ENCODE measurements at places on chromosomes 3 and 15. TPM values are rescaled to one million over a fixed set of nuclear protein-coding genes. Genes with fewer than 3 reads are reported as not detected.

Gene RHOV
- total RNA-seq: not detected

Gene COL6A6
- total RNA-seq: 0.15 TPM

Gene ZCWPW2
- not detected for total RNA-seq

Gene GOLGA8J
- not detected for total RNA-seq

Gene ACP3
- 0.22 TPM for total RNA-seq

Gene IQGAP1
- total RNA-seq: 54.1 TPM

Gene HYAL1
- total RNA-seq: 14.6 TPM

Gene WDR76
- total RNA-seq: 1.0 TPM

Gene ANKUB1
- not detected for total RNA-seq

Gene MME
- total RNA-seq: 40.9 TPM

Gene GREM1
- 1.0 TPM for total RNA-seq

Gene ADPRH
- 15.3 TPM for total RNA-seq

Gene RTP1
- total RNA-seq: not detected

Gene GPR62
- 0.51 TPM for total RNA-seq

Gene FBXO22
- total RNA-seq: 12.8 TPM

Gene PLSCR2
- total RNA-seq: not detected

Gene GP9
- 0.42 TPM for total RNA-seq

Gene CTXN2
- total RNA-seq: not detected

Gene DLEC1
- not detected for total RNA-seq

Gene IMPG2
- 0.13 TPM for total RNA-seq

Gene DPPA2
- total RNA-seq: not detected

Gene HSPBAP1
- 14.5 TPM for total RNA-seq

Gene EXOSC7
- 57.4 TPM for total RNA-seq

Gene MORC1
- total RNA-seq: not detected

Gene CCNDBP1
- total RNA-seq: 97.8 TPM

Gene BFSP2
- not detected for total RNA-seq

Gene LTF
- total RNA-seq: 1.5 TPM

Gene PRKAR2A
- 62.2 TPM for total RNA-seq

Gene LEKR1
- 0.20 TPM for total RNA-seq

Gene HIGD2B
- total RNA-seq: not detected

Gene ANKRD63
- not detected for total RNA-seq

Gene FOXB1
- not detected for total RNA-seq

Gene ZNF502
- 4.8 TPM for total RNA-seq

Gene TLR9
- 0.07 TPM for total RNA-seq

Gene ISLR
- total RNA-seq: 23.3 TPM

Gene C3orf22
- total RNA-seq: not detected

Gene SMC4
- total RNA-seq: 10.8 TPM

Gene LIPH
- 0.11 TPM for total RNA-seq

Gene CHRM5
- not detected for total RNA-seq

Gene CCRL2
- total RNA-seq: 0.29 TPM

Gene HGD
- total RNA-seq: 0.68 TPM
